ENCODE measurements at places on chromosomes 5 and 9.

- DNase-seq = no peak
Observed at GRCh38 chr5:150219142-150219541, 29.3 kb downstream of the SLC6A7 start.

DNA sequence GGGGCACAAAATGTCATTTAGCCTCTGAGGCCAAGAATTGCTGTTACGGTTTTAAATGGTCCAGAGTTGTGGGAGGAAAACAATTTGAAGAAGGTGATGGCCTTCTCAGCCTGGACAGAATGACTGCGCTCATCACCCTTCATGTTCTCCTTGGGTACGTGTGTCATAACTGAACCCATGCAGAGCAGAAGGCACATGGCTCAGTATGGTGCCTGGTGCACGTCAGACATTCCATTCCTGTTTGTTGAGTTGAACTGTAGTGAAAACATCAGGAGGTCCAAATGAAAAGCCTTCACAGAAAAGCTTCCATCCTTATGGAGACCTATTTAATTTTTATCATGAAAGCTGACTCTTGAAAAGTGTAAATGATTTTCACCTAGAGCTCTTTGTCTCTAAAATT lies 133.2 kb downstream of the CFAP90 start:
- no peak for DNase-seq

DNA sequence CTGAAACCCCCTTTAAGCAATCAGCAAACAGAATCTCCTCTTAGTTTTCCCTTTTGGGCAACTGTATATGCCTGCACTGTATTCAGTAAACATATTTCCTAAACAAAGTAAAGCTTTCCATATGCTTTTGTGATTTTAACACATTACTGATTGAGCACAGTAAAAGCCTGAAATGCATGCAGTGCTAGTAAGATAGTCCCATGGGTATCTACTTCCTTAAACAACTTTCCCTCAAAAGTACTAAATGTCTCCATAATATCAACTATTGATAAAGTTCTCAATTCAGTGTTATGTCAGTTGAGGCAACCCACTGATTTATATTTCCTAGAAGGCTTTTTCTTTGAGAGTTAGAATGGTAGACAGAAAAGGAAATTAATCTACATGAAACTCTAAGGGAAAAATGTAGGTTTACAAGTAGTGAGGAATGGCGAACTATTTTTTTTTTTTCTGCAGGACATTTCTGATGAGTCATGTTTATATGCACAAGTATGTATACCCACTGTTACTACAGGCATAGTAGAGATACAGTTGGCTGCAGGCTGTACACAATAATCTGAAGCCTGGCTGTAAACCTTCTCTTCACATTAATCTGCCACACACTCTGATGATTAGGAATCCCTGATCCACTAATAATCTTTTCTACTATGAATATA lies 31.2 kb upstream of the CEP120 start:
- DNase-seq = no peak

DNA sequence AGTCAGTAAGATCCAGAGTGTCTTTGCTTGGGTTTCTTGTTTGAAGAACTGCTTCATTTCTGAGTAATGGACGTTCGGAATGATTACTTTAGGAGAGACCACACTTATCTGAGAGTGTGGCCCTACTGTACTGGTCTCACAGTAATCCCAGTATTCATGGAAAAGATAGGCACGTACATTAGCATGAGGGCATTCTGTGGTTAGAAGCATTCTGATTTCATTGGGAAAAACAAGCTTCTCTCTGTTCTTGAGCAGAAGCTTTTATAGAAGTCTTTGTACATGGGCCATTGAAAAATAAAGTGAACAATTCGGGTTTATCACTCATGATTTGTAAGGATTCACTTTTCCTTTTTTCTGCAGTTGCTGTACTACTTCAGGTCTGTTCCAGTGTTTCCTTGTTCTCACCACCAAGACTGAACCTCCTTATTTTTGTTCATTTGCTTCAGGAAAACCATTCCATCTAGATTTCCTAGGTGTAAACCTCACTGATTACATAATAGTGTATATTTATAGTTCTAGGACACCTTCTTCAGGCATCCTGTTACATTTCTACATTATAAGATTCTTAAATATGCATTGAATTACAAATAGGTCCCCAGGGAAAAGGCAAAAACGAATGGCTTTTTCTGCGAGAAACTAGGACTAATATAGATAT lies 10.1 kb downstream of the TGFBR1 start:
- no peak for DNase-seq

GRCh38 chr5:60586307-60586901 lies 113.6 kb downstream of the DEPDC1B start:
- no peak for DNase-seq

DNA sequence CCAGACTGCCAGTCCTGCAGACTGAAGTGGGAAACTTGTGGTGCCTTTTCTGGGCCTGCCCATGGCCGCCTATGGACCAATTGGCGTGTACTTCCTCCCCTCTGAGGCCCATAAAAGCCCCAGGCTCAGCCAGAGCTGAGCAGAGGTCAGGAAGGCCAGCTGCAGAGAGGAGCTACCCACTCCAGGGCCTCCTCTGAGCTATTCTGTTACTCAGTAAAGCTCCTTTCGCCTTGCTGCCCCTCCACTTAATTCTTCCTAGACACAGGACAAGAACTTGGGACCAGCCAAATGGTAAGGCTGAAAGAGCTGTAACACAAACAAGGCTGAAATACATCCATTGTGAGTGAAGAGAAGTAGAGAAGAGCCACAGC lies 106.4 kb downstream of the C9orf50 start:
- no peak for DNase-seq

DNA sequence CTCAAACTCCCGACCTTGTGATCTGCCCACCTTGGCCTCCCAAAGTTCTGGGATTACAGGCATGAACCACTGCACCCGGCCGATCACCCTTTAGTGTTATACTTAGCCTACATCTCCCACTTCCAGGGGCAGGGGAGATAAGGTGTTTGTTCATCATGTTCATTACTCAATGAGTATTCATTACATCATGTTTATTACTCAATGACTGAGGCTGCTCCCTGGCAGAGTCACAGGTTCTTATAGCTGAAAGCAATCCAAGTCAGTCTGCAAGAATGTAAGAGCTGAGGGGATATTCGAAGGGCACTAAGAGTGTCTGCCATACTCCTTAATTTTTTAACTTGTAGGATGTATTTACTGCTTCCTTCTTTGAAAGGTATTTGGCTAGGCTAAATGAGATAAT lies 214.2 kb downstream of the SPATA31D1 start:
- no peak for DNase-seq

DNA sequence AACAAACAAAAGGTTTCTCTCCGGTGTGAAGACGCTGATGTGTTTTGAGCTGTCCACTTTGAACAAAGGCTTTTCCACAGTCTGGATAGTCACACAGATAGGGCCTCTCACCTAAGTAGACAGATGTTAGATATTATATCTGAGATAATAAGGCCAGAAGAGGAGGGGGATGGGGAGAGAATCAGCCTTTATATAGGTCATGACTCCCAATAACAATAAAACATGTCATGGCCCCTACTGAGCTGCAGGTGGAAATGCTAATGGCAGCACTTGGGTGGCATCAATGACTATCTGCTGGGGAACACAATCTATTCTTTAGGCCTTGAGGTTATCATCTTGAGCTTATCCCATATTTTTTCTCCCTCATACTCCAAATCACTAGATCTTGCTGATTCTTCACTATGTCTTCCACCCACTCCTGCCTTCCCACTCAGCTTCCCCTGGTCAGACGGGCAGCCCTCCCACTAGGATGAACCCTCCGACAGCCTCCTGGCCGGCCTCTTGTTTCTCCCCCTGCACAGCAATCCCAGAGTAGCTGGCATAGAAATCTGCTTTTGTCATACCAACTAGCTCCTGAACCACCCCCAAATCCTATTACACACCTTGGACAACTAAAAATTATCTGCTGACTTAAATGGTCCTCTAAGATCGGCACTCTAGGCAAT lies 11.5 kb upstream of the SLC35D2 start:
- no peak for DNase-seq

DNA sequence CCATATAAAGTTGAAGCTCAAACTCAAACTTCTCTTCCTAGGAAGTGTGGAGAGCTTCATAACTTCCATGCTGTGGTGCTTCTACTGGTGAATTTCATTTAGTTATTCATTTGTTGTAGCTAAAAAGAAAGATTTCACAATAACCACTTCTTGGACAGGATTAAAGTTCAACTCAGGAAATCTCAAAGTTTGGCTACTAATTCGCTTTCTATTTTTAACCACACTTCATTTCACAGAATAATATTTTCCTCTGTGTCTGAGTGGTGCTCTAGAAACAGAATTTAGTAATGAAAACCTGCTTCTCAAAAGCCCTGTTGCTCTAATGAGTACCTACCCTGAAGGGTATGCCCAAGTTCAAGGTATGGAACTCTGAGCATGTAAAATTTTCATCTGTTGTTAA lies 73.9 kb downstream of the ACTBL2 start:
- no peak for DNase-seq

GRCh38 chr9:36876056-36876455 lies 158.0 kb downstream of the PAX5 start:
- DNase-seq = no peak

DNA sequence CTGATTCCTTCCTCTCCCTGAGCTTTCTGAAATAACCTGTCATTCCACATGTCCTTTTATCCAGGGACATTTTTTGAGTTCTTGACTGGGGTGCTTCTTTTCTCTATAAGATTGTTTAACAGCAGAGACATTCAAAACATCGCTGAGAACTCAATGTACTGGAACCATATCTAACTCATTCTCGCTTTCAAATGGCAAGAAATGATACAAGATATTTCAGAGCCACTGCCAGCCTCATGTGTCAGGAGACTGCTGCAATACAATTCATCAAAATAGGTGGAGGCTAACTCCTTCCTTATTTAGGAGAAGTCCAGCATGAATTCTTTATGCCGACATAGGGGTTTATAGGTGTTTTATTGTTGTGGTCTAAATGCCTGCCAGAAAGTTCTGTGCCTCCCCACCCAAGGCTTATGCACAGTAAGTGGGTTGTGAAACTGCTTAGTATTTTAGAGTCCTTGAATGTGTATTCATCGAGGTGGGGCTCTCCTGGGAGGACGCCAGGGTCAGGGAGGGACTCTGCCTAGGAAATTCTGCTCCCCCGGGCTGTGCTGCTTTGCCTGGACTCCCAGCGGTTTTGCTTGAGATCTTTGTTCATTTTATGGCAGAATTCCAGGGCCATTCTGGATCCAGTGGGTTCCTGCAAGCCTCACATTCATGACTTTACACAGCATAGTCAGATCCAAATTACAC lies 53.9 kb downstream of the ZNF474 start:
- DNase-seq = no peak

All from stimulated activated CD8-positive, alpha-beta memory T cell treated with anti-CD3 and anti-CD28 coated beads, Interleukin-4, amount 100 ng/mL, for 4 hours (primary cell).